MM.1S (cell line): ENCODE measurements at places on chromosomes 7 and 10.

DNA sequence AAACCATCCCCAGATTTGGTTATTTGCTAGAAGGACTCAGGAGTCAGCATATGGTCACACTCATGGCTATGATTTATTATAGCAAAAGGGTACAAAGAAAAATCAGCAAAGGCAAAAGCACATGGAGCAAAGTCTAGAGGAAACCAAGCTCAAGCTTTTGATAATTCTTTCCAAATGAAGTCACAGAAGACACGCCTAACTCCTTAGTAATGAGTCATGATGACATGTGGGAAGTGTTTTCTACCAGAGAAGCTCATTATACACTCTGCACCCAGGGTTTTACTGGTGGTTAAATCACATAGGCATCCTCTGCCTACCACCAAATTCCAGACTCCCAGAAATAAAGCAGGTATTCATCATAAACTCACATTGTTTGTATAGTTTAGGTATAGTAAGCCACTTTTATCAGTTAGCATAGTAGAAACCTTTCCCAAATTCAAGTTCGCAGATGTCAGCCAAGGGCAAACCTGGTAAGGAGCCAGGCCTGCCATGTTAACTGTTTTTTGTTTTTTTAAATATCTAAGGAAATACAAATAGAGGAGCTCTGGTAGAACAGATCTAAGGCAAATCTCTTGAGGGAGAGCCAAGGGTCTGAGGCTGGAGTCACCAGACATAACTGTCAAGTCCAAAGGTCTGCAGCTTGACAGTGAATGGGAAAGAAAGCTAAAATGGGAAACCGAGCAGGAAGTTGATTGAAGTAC lies 15.4 kb upstream of the HIBADH start:
- no peak for DNase-seq

- DNase-seq: peak; percentile 91
Observed at GRCh38 chr10:124648738-124649137, 95.4 kb downstream of the FAM53B start.

GRCh38 chr10:784403-785088 lies 95.1 kb upstream of the DIP2C start:
- DNase-seq: no peak

GRCh38 chr7:129202058-129202777 lies 13.8 kb downstream of the SMO start:
- DNase-seq: no peak

DNA sequence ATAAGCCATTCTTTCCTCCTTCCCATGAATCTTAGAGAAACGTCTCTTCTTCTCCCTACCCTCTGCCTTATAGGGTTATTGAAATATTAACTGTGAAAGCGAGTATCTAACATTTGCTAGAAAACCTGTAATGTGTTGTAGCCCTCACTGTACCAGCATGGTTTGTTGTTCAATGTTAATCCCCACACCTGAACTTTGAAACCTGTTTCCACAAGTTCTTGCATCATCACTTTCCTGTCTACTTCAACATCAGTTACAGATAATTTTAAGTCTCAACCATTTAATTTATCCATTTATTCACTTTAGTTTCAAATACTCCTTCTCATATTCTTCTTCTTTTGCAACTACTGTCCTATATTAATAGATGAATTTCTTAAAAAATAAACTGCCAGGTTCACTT lies 148.2 kb downstream of the ETV1 start:
- no peak for DNase-seq

DNA sequence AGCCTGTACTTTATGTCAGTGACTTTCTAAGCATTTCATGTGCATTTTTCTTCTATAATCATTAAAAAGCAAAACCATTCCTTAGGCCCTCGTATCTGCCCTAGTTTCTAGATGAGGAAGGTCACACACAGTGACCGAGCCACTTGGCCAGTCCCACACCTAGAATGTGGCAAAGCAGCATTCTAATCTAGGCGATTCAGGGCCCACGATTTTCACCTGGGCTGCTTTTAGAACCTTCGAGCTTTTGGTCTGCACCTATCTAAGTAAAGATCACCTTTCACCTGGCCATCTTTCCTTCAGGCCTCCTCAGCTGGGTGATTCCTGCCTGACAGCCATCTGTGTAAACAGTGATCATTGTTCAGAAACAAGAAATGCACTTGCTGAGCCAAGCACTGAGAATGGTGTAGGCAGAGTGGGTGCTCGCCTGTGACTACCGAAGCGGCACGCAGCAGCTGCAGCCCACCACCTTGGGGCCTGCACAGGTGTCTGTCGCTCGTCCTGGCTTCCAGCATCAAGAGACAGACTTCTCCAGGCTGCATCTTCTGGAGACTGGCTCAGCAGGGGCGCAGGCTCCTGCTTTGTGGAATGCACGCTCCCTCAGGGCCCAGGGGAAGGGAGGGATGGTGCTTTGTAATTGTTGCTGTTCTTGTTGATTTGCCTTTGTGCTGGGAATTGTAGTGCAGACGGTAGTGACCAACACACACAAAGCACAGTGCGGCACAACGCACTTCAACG lies 149.0 kb upstream of the INSYN2A start:
- no peak for DNase-seq

GRCh38 chr7:119825091-119825655 lies 447.8 kb upstream of the KCND2 start:
- no peak for DNase-seq

DNA sequence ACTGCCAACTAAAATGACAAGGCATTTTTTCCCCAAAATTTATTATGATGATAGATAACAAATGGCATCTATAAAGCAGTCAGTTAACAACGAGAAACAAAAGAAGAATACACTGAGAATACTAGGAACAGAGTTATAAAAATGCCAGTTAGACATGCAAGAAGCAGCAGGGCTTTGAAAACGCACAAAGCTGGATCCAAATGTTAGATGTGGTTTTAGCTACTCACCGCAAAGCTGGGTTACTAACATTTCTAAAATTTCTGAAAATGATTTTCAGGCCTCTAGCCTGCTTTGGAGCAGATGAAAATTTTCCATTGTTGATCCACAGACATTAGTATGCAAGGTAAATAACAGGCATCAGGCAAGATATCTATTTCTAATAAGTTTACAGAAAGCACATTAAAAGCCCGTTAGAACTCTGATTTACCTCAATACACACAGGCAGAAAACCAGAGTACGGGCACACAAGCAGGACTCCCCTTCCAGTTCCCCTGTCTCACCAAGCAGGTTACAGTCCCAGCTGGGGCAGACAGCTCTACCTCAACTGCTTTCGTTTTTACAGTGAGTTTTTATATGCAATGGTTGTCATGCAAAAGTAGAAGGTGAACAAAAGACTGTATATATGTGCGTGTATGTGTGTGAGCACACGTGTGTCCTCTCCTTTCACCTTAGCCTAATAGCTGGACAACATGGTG lies 37.9 kb downstream of the GLI3 start:
- DNase-seq: no peak

DNA sequence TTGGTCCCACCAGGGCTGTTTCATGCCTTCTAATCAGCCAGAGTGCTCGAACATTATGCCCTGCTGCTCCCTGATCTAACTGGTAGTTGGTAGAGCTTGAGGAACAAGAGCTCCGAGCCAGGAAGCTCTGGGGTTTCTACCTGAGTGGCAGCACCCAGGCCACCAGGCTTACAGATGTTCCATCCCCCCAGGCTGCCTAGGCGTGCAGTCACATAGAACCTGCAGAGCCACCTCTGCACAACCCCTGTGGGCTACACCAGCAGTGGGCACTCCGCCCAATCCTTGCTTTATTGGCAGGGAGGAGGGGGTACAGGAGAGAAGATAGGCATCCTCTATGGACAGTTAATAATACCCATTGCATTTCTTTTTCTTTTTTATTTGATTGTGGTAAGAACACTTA lies 21.8 kb downstream of the MAP3K8 start:
- peak; percentile 65 for DNase-seq

DNA sequence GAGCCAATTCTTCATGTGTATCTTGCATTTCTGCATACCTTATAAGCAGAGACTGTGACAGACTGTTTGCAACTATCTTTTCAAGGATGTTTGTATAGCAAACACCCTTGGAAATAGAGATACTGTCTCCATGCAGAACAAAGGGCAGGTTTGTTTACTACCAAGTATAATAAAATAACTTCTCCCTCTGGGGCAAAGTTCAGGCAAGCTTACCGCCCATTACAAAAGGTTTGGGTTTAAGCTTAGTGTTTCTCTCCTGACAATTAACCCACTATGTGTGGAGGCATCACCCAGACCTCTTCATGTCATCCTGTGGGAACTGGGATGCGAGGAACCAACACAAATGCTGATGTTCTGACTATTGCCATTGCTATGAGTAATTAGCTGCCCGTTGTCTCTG lies 479.1 kb upstream of the ZMIZ1 start:
- no peak for DNase-seq

DNA sequence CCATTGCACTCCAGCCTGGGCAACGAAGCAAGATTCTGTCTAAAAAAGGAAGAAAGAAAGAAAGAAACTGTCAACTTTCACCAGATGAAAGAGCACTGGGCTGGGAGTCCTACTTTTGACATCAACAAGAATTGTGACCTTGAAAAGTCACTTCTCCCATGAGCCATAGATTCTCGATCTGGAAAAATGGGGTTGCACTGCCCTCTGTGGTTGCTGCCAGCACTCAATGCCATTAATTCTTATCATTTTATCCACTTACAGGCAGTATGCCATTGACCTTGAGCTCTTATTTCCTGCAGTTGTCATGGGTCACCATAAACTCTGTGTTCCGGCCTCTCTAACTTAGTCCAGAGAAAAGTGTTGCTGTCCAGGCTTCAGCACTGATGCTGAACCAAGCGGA lies 137.2 kb downstream of the NOC3L start:
- no peak for DNase-seq

- no peak for DNase-seq
Observed at GRCh38 chr10:125823663-125824251, 411 bp downstream of the BCCIP start.

DNA sequence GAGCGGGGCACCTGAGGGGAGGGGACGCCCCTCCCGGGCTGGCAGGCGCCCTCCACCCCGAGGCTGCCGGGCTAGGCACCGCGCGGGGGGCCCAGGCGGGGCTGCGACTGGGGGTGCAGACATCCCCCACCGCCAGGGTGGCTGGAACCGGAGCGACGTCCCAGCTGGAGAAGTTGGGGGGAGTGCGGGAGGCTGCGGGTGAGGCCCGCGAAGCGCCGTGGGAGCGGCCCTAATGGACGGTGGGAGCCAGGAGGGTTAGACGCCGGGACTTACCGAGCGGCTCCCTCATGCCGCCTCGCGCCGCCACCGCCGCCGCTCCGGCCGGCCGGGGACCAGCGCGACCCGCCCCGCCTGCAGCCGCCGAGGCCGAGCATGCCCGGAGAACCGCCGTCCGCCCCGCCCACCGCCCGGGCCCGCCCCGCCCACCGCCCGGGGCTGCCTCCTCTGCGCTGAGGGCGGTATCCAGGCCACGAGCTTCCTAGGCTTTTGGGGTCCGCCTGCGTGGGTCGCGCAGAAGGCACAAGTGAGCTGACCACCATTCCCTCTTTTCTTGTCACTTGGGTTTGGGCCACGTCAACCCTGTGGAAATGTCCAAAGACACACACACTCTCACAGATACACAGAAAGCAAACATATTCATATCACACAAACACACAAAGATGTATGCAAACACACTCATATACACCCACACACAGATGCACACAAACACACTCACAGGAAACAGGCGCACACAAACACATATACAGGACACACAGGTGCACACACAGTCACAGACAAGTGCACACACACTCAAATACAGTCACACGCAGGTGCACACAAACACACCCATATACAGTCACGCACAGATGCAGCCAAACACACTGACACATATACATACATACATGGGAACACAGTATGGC lies at the start of gene JCAD:
JCAD (minus strand) TSS at position 378 of the 899 bp plus-strand sequence. CDS start 11,774 bp downstream, outside the sequence.
- DNase-seq: peak; percentile 52

- no peak for DNase-seq
Observed at GRCh38 chr7:28754027-28754426, 204.1 kb downstream of the TRIL start.

GRCh38 chr10:90871279-90871765 lies 452 bp upstream of the RPP30 start:
- DNase-seq: peak; percentile 82

- DNase-seq: no peak
Observed at GRCh38 chr10:63265683-63266235, 132.6 kb downstream of the NRBF2 start.

DNA sequence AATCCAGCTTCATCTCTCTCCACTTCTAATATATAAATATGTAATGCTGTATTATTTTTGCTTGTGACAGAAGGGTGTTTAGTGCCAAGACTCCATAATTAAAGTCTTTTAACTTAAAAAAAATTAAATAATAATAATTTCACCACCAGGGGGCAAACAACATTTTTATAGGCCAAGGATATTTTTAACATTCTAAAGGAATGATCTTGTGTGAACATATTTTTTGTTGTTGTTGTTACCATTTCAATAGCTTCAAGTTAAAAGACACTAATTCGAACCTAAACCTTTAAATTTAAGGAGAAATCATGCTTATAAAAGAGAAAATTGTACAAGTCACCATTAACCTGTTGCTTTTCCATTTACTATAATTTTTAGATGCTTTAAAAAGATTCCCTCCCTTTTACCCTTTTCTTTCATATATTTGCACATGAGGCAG lies 7.5 kb upstream of the DNAJC1 start:
- peak; percentile 55 for DNase-seq

- no peak for DNase-seq
Observed at GRCh38 chr7:105493196-105493922, 28.7 kb downstream of the PUS7 start.

- DNase-seq: no peak
Observed at GRCh38 chr7:138796038-138796615, 1.7 kb upstream of the TMEM213 start.

- DNase-seq: no peak
Observed at GRCh38 chr10:126208726-126209302, 179.5 kb downstream of the ADAM12 start.

- peak; percentile 6 for DNase-seq
Observed at GRCh38 chr10:110512461-110513187, 14.9 kb downstream of the DUSP5 start.

DNA sequence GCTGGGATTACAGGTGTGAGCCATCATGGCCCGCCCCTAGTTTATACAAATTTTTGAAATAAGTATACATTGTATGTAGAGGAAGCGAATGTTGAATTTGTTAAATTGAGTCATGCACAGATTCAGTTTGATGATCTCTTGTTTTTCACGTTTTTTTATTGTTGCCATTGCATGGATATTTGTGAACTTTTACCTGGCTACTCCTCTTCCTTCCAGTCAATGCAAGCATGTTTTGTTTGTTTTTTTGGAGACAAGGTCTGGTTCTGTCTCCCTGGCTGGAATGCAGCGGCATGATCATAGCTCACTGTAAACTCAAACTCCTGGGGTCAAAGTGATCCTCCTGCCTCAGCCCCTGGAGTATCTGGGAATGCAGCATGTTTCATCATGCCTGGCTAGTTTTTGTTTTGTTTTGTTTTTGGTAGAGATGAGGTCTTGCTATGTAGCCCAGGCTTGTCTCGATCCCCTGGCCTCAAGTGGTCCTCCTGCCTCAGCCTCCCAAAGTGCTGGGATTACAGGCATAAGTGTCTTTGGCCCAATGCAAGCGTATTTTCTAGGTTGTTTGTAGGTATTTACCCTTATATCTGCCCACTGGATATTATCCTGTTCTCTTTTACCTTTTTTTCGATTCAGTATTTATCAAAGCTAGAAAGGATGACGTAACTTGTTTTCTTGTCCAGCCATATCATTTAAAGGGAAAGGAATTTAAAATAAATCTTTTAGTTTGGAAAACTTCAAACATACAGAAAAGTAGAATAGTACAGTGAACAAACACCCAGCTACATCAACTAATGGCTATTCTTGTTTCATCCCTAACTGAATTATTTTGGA lies 11.0 kb downstream of the LCOR start:
- DNase-seq: no peak

GRCh38 chr10:114914560-114914959 lies 23.4 kb upstream of the TRUB1 start:
- no peak for DNase-seq

- no peak for DNase-seq
Observed at GRCh38 chr10:118922226-118922625, 107.3 kb upstream of the NANOS1 start.
